NCI-H1092 treated with DMSO at 0.1 percent for 48 hours (cell line): ENCODE measurements at places on chromosomes 3 and 15.

GRCh38 chr3:132248490-132248889 lies 68.7 kb upstream of the ACP3 start:
- DNase-seq, result no peak

DNA sequence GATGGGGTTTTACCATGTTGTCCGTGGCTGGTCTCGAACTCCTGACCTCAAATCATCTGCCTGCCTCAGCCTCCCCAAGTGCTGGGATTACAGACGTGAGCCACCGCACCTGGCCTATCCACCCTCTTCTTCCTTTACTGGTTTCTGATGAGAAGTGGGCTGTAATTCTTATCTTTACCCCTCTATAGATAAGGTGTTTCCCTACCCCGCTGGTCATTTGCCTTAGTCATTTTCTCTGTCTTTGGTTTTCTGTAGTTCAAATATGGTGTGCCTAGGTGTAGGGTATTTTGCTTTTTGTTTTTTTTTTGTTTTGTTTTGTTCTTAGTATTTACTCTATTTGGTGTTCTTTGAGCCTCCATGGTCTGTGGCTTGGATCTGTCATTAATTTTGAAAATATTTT lies 41.3 kb downstream of the APBA2 start:
- DNase-seq, result no peak

DNA sequence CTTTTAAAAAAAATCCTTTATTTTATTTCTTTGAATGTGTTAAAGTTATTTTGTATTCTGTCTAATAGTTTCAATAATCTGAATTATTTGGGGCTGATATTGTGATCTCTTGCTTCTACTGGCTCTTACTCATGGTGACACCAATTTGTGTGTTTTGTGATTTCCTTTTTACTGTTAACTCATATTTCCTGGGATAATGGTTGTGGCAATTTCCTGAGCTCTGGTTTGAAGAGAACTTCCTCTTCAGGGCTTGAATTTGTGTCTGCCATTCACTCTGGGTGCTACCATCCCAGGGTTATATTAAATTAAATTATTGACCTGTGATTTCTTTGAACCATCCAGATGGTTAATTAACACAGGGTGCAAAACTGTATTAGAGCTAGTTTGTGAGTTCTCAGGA lies 60.4 kb upstream of the RNF7 start:
- no peak for DNase-seq

- DNase-seq, result no peak
Observed at GRCh38 chr3:25281041-25281731, 146.9 kb upstream of the RARB start.

GRCh38 chr3:172608575-172608974 lies 85.3 kb upstream of the TNFSF10 start:
- no peak for DNase-seq

DNA sequence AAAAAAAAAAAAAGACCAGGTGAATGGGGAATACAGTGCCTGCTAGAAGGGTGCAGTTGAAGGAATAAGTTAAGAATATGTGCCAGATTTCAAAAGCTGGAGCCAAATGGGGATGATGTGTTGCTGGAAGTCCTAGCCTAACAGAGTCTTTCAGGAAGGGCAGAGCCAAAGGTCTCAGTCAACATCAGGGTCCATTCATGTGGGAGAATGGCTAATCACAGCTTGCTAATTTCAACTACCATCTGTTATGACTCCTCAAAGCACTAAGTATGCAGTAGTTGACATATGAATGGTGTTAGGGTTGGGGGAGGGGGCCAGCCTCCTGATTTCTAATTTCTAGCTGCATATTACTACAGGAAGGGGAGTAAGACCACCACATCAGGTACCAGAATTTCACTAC lies 4.4 kb downstream of the ZBTB38 start:
- DNase-seq, result no peak
